ENCODE measurements at places on chromosomes 12 and 14.

DNA sequence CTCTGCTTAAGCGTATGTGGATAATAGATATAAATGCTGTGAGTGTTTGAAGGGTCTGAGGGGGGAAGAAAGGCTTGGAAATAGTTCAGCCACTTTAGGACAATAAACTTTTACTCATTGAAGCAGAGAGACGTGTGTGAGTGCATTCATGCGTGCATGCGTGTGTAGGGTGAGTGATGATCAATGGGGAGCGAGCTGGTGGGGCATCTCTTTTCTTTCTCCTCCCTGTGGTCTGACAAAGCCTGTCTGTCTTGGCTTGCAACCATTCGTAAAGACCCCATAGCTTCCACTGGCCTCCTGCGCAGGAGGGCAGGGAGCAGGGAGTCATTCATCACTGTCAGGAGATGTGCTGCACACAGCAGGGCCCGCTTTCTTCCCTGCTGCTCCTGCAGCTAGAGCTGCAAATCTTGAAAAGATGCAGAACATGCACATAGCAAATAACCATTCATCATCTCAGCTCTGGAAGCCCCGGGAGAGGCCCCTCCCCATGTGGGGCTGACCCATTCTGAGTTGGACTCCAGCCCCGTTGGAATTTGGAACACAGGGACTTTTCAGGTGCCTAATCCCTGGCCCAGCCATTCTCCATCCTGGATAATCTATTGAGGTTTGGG is 223.2 kb downstream of the PPM1H start:
- no peak for DNase-seq

DNA sequence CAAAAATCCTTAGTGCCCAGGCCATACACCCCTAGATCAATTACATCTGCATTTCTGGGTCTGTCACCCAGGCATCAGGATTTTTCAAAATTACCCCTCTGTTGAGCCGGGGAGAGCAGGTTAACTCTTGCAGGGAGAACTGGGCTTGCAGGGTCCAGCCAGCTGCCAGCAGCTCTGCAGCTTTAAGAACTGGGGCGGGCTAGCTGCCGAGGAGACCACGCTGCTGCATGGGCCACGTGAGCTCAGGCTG is at the start of gene DGLUCY:
Gene DGLUCY (plus strand): TSS at position 245 of the 250 bp plus-strand sequence. CDS start 46,222 bp downstream, outside the sequence.
- DNase-seq = peak; percentile 81

- no peak for DNase-seq
These were observed 678.7 kb upstream of the TMEM132C start for GRCh38 chr12:127588249-127588648.

GRCh38 chr14:96117101-96117897 is 78.1 kb downstream of the C14orf132 start:
- peak; percentile 22 for DNase-seq

GRCh38 chr14:30193101-30193500 is 265.5 kb upstream of the PRKD1 start:
- DNase-seq = no peak

- no peak for DNase-seq
These were observed 68.6 kb downstream of the MARK3 start for GRCh38 chr14:103453791-103454190.

DNA sequence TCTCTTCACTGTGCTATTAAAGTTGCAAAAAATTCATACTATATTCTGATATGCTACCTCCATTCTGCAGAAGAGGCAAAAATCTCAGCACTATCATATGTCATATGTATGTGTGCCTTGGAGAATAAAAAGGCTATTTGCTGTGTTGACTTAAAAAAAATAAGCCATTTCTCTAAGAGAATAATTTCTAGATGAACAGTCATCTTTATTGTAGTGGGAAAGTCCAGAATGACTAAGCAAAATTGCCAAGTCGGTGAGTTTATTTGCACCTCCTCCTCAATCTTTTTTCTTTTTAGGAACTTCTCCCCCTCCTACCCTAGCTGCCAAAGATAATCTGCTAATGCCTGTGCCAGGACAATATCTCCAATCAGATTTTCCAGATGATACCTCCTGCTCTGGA is 353.8 kb upstream of the FAR2 start:
- no peak for DNase-seq

DNA sequence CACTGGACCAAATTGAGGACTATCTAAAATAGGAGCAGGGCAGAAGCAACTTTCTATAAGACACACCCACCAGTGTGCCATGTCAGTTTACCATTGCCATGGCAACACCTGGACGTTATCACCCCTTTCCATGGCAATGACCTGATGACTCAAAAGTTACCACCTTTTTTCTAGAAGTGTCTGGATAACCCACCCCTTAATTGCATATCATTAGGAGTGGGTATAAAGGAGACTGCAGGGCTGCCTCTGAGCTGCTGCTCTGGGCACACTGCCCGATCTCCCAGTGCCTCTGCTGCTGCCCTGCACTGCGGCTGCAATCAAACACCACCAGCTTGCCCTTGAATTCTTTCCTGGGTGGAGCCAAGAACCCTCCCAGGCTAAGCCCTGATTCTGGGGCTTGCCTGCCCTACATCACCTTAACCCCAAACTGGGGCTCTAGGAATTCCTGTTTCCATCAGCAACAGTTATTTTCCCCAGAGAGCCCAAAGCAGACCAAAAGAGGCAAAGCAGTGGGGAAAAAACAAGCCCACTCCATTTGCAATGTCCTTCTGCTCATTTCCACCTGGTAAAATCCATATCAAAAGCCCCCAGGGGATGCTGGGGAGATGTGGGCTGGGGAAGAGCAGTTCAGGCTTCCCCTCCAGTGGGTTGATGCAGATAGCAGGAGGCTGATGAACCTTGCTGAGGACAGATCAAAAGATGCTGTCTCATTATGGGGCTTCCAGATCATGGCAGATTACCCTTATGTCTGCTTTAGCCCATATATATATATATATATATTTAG is 129.5 kb upstream of the NCOR2 start:
- no peak for DNase-seq

DNA sequence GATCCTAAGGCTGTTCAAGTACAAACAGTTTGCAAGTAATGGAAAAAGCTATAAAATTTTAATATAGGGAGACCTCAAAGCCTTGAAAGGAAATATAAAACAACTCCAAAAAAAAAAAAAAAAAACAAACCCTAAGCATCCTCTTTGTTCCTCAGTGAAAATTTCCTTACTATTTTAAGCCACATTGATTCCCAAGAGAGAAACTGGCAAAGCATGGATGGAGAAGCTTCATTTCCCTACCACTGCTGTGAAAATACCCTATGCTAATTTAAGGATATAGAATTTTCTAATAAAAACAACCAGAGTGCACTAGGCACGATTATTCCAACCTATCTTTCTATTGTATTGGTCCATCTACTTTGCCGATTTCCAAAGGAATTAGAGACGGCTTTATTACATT is 283.1 kb downstream of the CACNA1C start:
- DNase-seq = no peak

GRCh38 chr12:94954029-94954685 is 49.3 kb downstream of the NDUFA12 start:
- DNase-seq = no peak

DNA sequence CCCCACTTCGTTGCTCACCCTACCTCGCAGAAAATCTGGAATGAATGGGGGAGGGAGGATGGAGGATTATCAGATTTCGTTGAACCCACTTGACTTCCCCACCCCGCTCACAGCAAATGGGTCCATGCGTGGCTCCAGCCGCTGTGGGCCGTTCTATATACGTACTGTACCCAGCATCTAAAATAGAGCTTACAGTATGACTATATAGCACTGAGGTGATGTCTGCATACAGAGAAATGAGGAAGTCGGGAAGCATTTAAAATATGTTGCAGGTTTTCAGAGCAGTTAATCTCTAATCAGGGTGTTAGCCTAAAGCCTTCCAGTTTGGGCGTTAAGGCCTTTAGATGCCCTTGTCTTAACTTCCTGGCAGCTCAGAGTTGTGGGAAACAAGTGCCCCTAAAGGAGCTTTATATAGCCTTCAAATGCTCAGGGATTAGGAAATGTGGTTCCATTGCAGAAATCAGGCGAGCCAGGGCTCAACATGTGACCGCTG is 1.4 kb downstream of the BICDL1 start:
- DNase-seq = peak; percentile 55

- DNase-seq = no peak
These were observed 37.6 kb upstream of the PRB4 start for GRCh38 chr12:11347810-11348209.

- peak; percentile 94 for DNase-seq
These were observed 2.0 kb upstream of the GAPDH start for GRCh38 chr12:6532051-6532926.

DNA sequence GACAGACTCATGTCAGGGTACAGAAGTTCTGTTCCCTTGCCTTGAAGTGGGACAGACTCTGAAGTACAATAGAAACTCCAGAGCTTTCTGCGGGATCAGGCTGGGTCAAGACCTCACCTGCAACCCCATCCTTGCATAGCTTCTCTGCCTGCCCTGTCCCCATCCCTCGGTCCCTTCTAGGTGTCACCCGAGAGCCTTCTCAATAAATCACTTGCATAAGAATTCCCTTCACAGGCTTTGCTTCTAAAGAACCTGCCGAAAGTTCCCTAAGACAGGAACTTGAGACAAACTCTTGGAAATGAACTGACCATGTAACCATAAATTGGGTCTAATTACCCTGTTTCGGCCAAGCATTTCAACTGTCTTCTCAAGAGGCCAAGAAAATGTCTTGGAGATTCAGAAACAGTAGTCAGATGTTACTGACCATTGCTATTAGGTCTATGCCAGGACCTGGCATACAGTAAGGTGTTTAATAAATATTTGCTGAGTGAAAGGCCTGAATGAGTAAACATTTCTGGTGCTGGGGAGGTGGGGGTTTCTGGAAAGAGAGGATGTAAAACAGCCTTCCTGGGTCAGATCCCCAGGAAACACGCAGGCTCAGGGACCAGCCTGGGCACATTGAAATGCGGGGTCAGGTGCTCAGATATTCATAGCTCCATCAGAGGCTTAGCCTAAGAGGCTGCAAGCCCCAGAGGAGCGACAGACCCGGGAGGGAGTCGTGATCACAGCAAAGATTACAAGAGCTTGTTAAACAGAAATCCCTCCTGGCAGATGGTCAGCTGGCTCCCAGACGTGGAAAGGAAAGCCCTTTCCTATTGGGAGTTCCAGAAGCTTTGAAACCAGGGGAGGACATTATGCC is 226.2 kb upstream of the LHX5 start:
- no peak for DNase-seq

DNA sequence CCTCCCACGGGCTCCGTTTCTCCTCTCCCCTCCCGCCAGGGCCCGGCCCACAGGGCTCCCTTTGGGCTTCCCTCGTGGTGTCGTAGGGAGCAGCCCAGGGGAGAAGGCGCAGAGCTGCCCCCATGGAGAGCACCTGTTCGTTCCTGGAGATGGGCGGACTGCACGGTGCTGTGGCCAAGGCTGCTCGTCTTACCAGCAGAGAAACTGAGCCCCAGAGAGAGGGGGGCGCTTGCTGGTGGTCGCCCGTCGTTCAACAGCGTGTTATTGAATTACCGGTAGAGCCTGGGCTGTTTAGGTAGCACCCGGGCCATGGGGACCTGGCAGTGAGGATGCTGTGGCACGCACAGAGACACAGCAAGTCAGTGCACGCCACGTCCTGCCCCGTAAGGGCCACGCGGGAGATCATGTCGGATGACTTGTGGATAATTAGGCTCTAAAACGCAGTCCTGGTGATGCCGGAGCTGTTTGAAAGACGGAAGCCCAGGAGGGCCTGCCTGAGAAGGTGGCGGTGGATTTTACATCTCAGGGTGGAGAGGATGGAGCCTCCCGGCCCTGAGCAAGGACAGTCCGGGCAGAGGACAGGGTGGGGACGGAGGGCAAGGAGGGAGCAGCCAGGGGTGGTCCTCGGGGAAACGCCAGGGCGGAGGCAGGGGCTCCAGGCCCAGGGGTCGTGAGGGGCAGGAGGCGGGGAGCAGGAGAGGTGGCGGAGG is 134.4 kb downstream of the ADGRD1 start:
- no peak for DNase-seq

- DNase-seq = no peak
These were observed 68.3 kb downstream of the SEC23A start for GRCh38 chr14:39034481-39035296.

DNA sequence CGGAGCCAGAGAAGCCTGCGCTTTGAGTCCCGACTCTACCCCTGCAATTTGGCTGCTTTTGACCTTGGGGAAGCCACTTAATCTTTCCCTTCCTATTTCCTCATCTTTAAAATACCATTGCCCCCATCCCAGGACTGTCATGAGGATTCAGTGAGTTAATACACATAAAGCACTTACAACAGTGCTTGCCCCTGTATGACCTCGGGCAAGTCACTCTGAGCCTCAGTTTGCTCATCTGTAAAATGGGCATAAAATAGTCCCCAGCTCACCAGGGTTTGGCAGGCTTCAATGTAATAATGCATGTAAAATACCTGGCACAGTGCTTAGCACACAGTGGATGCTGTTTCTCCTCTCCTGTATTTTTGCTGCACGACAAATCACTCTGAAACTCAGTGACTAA is 278.7 kb upstream of the PWP1 start:
- no peak for DNase-seq

DNA sequence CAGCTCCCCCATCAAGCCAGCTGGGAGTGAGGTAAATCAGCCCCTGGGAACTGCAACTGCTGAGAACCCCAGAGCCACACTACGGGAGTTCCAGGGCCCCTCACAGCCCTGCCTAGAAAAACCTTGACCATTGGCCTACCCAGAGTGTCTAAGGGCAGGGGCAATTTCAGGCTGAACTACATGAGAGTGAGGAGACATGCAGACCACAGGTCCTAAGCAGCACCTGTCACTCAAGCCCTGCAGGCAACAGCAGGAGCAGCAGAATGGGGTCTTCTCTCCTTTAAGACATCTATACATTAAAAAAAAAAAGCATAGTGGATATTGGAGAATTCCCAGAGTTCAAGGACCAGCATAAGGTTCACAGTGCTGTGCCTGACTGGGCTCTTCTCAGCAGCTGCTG is 4.9 kb downstream of the NCKAP5L start:
- DNase-seq = no peak

DNA sequence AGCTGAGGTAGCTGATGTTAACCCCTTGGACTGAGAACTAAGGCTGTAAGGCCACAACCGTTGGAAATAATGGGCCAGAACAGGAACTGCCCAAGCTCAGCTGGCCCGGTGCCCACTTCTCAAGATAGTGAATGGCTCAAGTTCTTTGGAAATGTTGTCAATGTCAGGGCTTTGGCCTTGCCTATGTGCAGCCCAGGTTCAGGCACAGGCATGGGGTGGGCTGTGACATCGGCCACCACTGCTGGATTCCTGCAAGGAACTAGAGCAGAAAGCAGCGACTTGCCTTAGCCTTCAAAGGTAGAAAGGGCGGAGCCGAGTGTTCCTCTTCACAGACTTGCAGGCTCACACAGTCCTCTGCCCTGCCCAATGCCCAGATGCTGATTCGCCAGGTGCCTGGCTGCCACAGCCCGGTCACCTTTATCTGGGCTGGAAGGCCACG is 291.2 kb downstream of the ZFP36L1 start:
- no peak for DNase-seq

- DNase-seq = no peak
These were observed 16.4 kb upstream of the TC2N start for GRCh38 chr14:91883753-91884152.

- DNase-seq = no peak
These were observed 24.6 kb upstream of the NUDT14 start for GRCh38 chr14:105205673-105206208.
